Suprapubic skin (tissue), 4 donors: ENCODE measurements at places on chromosomes 12 and 14.
A peak's percentile ranks its signal among the peaks of the same experiment; 100 is the strongest.

DNA sequence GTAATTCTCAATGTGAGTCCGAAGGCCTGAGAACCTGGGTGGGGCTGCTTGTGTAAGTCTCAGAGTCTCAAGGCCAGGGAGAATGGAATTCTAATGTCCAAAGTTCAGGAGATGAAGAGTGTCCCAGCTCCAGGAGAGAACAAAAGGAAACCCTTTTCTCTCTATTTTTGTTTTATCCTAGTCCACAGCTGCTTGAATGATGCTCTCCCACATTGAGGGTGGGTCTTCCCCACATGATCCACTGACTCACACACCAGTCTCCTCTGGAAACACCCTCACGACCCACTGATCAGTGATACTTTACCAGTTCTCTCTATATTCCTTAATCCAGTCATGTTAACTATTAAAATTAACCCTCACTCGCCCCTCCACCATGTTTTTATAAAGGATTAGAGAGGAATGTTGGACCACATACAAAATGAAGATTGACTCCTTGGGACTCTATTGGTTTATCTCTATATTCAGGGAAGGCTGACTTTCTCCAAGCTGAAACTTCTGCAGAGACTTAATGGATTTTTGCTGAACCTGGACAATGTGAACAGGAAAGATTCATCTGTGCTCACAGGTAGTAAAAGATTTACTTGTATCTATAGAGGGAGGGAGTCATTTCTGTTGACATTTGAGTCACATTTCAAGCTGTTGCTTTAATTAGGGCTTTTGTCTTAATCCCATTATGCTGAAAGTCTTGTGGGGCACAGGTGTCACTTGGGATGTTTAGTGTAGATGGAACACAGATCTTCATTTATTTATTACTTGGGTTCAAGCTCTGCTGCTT, 1061.0 kb upstream of the TMEM132C start:
- no peak for DNase-seq
- H3K27ac ChIP-seq = no peak overlapping the region
- no peaks in the 10 kb centered on the region for H3K27me3 ChIP-seq

GRCh38 chr12:1527789-1528188, 66.6 kb downstream of the FBXL14 start:
- peaks cover 27% of the 10 kb centered on the region for H3K4me1 ChIP-seq
- peaks cover 44% of the 10 kb centered on the region for H3K27me3 ChIP-seq

- H3K27ac ChIP-seq = no peak overlapping the region
- no peak overlapping the region for H3K4me3 ChIP-seq
- H3K36me3 ChIP-seq = no peaks in the 10 kb centered on the region
- no peaks in the 10 kb centered on the region for H3K27me3 ChIP-seq
Observed at GRCh38 chr12:24554612-24555295, 394.1 kb downstream of the BCAT1 start.

DNA sequence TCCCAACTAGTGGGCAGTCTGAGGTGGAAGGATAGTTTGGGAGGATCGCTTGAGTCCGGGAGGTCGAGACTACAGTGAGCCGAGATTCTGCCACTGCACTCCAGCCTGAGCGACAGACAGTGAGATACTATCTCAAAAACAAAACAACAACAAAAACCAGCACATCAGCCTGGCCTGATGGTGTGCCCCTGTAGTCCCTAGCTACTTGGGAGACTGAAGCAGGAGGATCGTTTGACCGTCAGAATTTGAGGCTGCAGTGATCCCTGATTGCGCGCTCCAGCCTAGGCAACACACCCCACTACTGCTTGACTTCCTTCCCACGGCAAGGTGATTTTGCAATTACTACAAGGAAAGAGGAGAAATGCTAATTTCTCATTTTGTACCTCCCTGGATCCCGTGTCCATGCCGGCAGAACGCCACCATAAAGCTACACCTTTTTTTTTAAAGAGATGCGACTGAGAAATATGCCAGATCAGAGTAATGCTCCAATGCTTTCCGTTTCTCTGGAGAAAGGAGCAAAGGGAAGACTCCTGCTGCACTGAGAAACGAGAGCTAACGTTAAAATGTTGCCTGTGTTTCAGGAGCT, 672 bp upstream of the SCFD1 start:
- H3K4me3 ChIP-seq = peak overlapping the region; percentile 90
- peaks cover 32% of the 10 kb centered on the region for H3K4me1 ChIP-seq
- DNase-seq = no peak
- no peaks in the 10 kb centered on the region for H3K27me3 ChIP-seq
- peaks cover under 1% of the 10 kb centered on the region for H3K36me3 ChIP-seq

DNA sequence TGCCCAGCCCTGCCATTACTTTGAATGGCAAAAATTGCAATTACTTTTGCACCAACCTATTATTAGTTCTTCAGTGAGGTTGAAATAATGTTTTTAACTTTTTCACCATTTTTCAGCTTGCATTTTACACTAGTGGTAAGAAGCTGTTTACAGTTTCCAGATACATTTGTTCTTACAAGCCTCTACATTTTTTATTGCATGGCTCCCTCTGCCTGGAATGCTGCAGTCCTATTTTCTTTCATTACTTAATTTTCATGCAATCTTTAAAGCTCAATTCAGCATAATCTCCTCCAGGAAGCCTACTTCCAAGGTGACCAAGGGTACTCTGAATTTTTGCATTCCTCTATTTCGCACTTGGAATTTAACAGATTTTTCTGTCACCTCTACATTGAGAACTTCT, 33.4 kb downstream of the CCER1 start:
- DNase-seq = no peak
- no peak overlapping the region for H3K4me3 ChIP-seq
- H3K4me1 ChIP-seq = peaks cover 4% of the 10 kb centered on the region
- no peaks in the 10 kb centered on the region for H3K27me3 ChIP-seq

GRCh38 chr12:19588951-19589350, 149.7 kb downstream of the AEBP2 start:
- H3K27ac ChIP-seq = no peak overlapping the region
- no peaks in the 10 kb centered on the region for H3K27me3 ChIP-seq
- no peak overlapping the region for H3K4me3 ChIP-seq
- no peak for DNase-seq

DNA sequence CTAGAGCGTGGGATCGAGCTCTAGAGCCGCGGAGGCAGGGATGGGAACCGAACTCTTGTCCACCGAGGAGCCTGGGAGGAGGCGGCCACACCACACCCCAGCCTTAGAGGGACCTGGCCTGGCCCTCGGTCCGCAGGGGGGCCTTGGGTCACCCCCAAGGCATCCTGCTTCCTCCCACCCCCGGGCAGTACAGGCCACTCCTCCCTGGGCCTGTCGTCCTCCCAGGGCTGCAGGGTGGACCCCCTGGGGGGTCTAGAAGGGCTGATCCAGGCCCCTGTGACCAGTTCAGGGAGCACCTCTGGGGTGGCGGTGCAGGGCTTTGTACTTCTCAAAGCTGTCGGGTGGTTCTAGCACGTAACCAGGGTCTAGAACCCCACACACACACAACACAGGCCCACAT, 79.1 kb upstream of the FBRSL1 start:
- no peak overlapping the region for H3K27ac ChIP-seq
- H3K27me3 ChIP-seq = peaks cover 69% of the 10 kb centered on the region
- DNase-seq = no peak
- H3K4me3 ChIP-seq = no peak overlapping the region

GRCh38 chr14:96911499-96912149, 114.4 kb downstream of the VRK1 start:
- H3K27ac ChIP-seq = no peak overlapping the region
- no peak for DNase-seq
- no peaks in the 10 kb centered on the region for H3K36me3 ChIP-seq
- no peaks in the 10 kb centered on the region for H3K4me1 ChIP-seq
- no peaks in the 10 kb centered on the region for H3K27me3 ChIP-seq
- H3K4me3 ChIP-seq = no peak overlapping the region

GRCh38 chr12:92261071-92261470, 115.4 kb upstream of the BTG1 start:
- no peak overlapping the region for H3K4me3 ChIP-seq
- H3K36me3 ChIP-seq = no peaks in the 10 kb centered on the region
- DNase-seq = no peak
- H3K27me3 ChIP-seq = no peaks in the 10 kb centered on the region
- no peak overlapping the region for H3K27ac ChIP-seq
